ENCODE measurements at places on chromosomes 13 and 19. TPM values are rescaled to one million over a fixed set of nuclear protein-coding genes. Genes with fewer than 3 reads are reported as not detected.
A peak's percentile ranks its signal among the peaks of the same experiment; 100 is the strongest.

DNA sequence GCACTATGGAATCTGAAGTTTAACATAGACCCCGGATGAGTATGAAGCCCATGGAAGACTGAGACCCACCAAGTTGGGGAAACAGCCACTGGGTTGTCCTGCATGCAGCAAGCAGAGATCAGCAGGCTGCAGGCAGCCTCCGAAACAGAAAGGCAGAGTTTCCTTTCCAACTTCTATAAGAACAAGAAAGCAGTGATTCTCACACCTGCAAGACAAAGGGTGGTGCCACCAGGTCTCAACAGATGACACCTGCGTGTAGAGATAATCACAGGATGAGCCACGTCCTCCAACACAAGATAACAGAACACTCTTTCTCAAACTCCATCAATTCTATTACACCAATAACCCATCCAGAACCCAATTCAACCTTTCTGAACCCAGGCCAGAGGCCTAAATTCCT, 457.9 kb downstream of the FOXO1 start:
- DNase-seq = no peak

GRCh38 chr13:85812282-85812681, 13.1 kb upstream of the SLITRK6 start:
- DNase-seq = no peak

GRCh38 chr19:29672933-29673336, 7.7 kb downstream of the PLEKHF1 start:
- peak; percentile 22 for DNase-seq

Gene ZNF441
- polyA plus RNA-seq = 3.0 TPM

GRCh38 chr19:16890461-16891184, 1.8 kb downstream of the F2RL3 start:
- DNase-seq = no peak

- no peak for DNase-seq
These were observed 198.3 kb downstream of the KCNRG start for GRCh38 chr13:50213526-50213925.

- no peak for DNase-seq
These were observed 2.6 kb downstream of the GCDH start for GRCh38 chr19:12893582-12893981.

Gene MEF2B
- polyA plus RNA-seq = 0.23 TPM

Gene RGL3
- 16.1 TPM for polyA plus RNA-seq

Gene ZSCAN4
- 0.16 TPM for polyA plus RNA-seq

Gene ZNF99
- polyA plus RNA-seq = 0.07 TPM

GRCh38 chr19:30883071-30883470, 466.2 kb downstream of the TSHZ3 start:
- no peak for DNase-seq

Gene ARID3A
- polyA plus RNA-seq = 3.3 TPM

Gene MAMSTR
- polyA plus RNA-seq = 4.0 TPM

DNA sequence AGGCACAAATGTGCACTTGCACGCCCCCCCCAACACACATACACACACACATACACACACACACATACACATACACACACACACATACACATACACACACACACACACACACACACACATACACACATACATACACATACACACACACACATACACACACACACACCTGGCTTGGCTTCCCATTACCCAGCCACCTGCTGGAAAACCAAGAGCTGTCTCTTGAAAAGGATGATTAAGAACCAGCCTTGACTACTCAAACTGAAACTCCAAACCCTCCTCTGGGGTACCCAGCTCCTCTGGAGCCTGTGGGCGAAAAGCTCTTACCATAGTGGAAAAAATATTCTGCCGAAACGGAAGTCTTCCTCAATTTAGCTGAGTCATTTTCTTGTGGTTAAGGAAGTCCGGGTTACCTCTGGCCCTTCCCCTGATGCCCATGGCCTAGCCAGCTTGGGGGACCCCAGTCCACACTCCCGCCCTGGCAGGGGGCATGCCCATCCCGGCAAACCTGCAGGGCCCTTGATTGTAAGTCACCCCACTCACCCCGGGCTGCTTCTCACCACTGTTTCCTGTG, 21.9 kb downstream of the CEBPA start:
- no peak for DNase-seq

Gene VSTM2B
- not detected for polyA plus RNA-seq

Gene SERP2
- polyA plus RNA-seq = 36.2 TPM

DNA sequence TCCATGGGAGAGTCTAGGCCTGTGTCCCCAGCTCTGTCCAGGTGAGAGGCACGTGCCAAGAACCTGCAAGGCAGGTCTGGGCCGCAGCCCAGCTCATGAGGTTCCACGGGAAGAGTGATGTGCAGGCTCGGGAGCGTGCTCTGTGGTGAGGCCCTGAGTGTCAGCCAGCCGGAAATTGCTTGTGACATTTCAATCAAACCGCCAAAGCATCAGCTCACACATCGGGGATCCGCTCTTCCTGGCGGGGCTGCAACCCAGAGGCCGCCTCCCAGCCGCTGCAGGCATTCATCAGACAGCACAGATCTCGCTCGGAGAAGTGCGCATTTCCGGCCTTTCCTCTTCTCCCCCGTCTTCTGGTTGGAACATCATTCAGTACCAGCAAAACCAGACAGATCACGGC, 109.3 kb downstream of the KDM4B start:
- DNase-seq = peak; percentile 41

- DNase-seq = no peak
These were observed 11.5 kb downstream of the CIB3 start for GRCh38 chr19:16161840-16162239.

- DNase-seq = peak; percentile 85
These were observed 1.5 kb upstream of the ECSIT start for GRCh38 chr19:11530432-11530831.

Gene IGFL3
- polyA plus RNA-seq = not detected

- DNase-seq = peak; percentile 48
These were observed 146.9 kb upstream of the SOX21 start for GRCh38 chr13:94859278-94859691.

Gene IL12RB1
- polyA plus RNA-seq = 0.32 TPM

Gene ZNF91
- 19.9 TPM for polyA plus RNA-seq

Gene POU4F1
- polyA plus RNA-seq = not detected

Gene GMIP
- polyA plus RNA-seq = 2.3 TPM

Gene ZNF331
- 22.2 TPM for polyA plus RNA-seq

DNA sequence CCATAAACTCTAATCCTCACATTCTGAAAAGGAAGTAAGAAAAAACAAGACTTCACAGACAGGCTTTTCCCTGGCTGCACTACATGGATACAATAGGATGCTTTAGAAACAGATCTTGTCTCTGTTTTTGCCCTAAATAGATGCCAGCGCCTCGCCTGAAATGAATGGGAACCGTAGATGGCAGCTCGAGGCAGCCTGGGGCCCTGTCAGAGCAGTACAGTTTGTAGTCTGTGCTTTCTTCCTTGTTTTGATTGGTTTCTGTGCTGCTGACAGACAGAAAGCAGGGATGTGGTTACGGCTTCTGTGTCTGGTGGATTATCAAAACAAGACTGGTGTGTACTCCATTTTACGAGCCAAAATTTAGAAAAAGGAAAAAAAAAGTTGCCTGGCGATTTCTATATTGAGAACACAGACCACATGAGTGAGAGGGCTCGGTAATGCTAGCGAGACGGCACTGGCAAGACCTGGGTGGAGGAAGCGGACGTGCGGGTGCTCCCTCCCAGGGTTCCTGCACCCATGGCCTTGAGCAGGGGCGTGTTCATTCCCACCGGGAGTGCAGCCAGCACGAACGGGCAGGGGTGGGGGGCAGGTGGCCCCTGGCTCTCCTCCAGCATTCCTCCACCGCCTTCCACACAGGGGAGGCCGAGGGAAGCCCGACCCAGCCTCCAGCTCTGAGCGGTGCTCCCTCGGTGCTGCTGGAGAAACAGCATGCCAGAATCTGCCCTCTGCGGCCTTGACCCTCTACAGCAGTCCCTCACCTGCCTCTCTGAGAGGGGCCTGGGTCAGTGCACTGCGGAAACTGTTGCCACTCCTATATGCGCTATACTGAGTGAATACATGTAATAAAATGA, 37.6 kb upstream of the C1QTNF9 start:
- DNase-seq = peak; percentile 88

Gene ZNF442
- polyA plus RNA-seq = 0.84 TPM

DNA sequence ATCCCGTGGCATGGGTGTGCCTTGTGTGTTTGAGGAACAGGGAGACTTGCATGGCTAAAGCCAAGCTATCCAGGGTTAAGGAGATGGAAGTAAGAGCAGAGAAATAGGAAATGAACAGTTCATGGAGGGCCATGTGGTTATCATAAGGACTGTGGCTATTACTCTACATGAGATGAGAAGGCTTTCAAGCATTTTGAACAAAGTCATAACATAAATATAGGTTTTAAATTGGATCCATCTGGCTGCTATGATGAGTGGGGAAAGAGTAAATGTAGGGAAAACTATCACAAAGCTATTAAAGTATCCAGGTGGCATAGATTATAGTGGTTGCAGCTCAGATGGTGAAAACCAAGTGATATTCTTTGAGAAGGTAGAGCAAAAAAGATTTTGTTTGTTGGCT, 184.1 kb downstream of the PCDH17 start:
- no peak for DNase-seq

Gene RNASEH2A
- polyA plus RNA-seq = 3.5 TPM

Data from right cardiac atrium (tissue), 5 donors.